GM23248 (cell line): ENCODE measurements at places on chromosomes 3 and 15. TPM values are rescaled to one million over a fixed set of nuclear protein-coding genes. Genes with fewer than 3 reads are reported as not detected.

The CFAP100 gene
- not detected in 2 replicates for total RNA-seq

The RGMA gene
- 0.76 and 2.0 TPM in 2 replicates for total RNA-seq

The ZIC1 gene
- 18.2 and 25.5 TPM in 2 replicates for total RNA-seq

The UBAP1L gene
- total RNA-seq, result 0.43 and 0.63 TPM in 2 replicates

The PLSCR5 gene
- not detected in 2 replicates for total RNA-seq

The THRB gene
- 2.9 and 5.1 TPM in 2 replicates for total RNA-seq

The CTXN2 gene
- total RNA-seq, result not detected in 2 replicates

The CHRFAM7A gene
- not detected in 2 replicates for total RNA-seq

The CYP1A2 gene
- total RNA-seq, result not detected in 2 replicates

The EXD1 gene
- not detected in 2 replicates for total RNA-seq

The PPP1R14D gene
- total RNA-seq, result not detected in 2 replicates

The PDZRN3 gene
- 32.1 and 35.6 TPM in 2 replicates for total RNA-seq

The SH3GL3 gene
- not detected in 2 replicates for total RNA-seq

The SRGAP3 gene
- total RNA-seq, result 0.13 and 1.7 TPM in 2 replicates

The FOXP1 gene
- 37.4 and 52.5 TPM in 2 replicates for total RNA-seq

The LRRN1 gene
- not detected in 2 replicates for total RNA-seq

The ACAN gene
- not detected in 2 replicates for total RNA-seq

The CA12 gene
- 41.1 and 41.8 TPM in 2 replicates for total RNA-seq

The SLC22A14 gene
- not detected in 2 replicates for total RNA-seq

The NECTIN3 gene
- 111 and 125 TPM in 2 replicates for total RNA-seq

The LTF gene
- total RNA-seq, result not detected in 2 replicates

The PLA2G4E gene
- not detected in 2 replicates for total RNA-seq

The HDC gene
- not detected in 2 replicates for total RNA-seq

The SNURF gene
- 3.9 TPM in 1 of 2 replicates, not detected in the other for total RNA-seq

The HACL1 gene
- 13.4 and 14.3 TPM in 2 replicates for total RNA-seq

The GOLGA6L4 gene
- 0.43 and 1.3 TPM in 2 replicates for total RNA-seq

The UBR1 gene
- total RNA-seq, result 26.0 and 33.5 TPM in 2 replicates

The C2CD4A gene
- not detected in 2 replicates for total RNA-seq

The CCR1 gene
- total RNA-seq, result not detected in 2 replicates

The RTP3 gene
- not detected in 2 replicates for total RNA-seq

The ARL14 gene
- total RNA-seq, result not detected in 2 replicates

The SAMMSON gene
- not detected in 2 replicates for total RNA-seq

The ARPC4 gene
- total RNA-seq, result 315 and 325 TPM in 2 replicates

The FILIP1L gene
- 45.0 and 48.2 TPM in 2 replicates for total RNA-seq

The OR5K2 gene
- not detected in 2 replicates for total RNA-seq

The CPEB1 gene
- 8.6 and 15.9 TPM in 2 replicates for total RNA-seq

The RAB8B gene
- 54.3 and 54.6 TPM in 2 replicates for total RNA-seq

The ZBTB47 gene
- 65.4 and 72.8 TPM in 2 replicates for total RNA-seq

The AMT gene
- total RNA-seq, result 1.6 and 5.8 TPM in 2 replicates

The POTEB2 gene
- total RNA-seq, result not detected in 2 replicates

The SATB1 gene
- total RNA-seq, result 12.0 and 31.4 TPM in 2 replicates

The SLC22A13 gene
- total RNA-seq, result 0.38 and 0.86 TPM in 2 replicates

The FBXL2 gene
- 3.2 and 3.4 TPM in 2 replicates for total RNA-seq

The MST1R gene
- total RNA-seq, result 0.32 TPM in 1 of 2 replicates, not detected in the other

The WDR93 gene
- not detected in 2 replicates for total RNA-seq

The ACVR2B gene
- 0.76 TPM in 2 replicates for total RNA-seq

The NPAP1 gene
- total RNA-seq, result not detected in 2 replicates

The PLA2G4F gene
- total RNA-seq, result not detected in 2 replicates

The LSMEM2 gene
- not detected in 2 replicates for total RNA-seq

The PLCB2 gene
- 0.54 and 0.76 TPM in 2 replicates for total RNA-seq

The CCR5 gene
- total RNA-seq, result not detected in 2 replicates

The SLC27A2 gene
- not detected in 2 replicates for total RNA-seq

The CPLX3 gene
- total RNA-seq, result not detected in 2 replicates

The NKIRAS1 gene
- total RNA-seq, result 15.0 and 18.5 TPM in 2 replicates

The CISH gene
- total RNA-seq, result 1.0 and 1.1 TPM in 2 replicates

The THPO gene
- not detected in 2 replicates for total RNA-seq
